Psoas muscle (tissue), 8 donors: ENCODE measurements at places on chromosomes 11 and 22. TPM values are rescaled to one million over a fixed set of nuclear protein-coding genes. Genes with fewer than 3 reads are reported as not detected.

DNA sequence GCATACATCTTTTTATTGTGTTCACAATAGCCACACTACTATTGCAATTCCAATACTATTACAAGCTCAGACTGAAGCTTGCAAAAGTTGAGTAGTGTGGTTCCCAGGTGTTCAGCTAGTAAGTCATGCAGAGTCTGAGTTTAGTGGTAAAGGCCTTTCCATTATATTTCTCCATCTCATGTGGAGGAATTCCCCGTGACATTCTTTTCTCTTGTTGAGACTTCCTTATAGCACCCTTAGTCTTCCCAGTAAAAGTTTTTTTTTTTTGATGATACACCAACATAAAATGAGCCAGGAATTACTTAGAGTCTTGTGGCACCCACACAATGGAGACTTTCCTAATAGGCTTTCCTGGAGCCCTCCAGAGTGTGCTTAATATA is 110.8 kb downstream of the UVRAG start:
- H3K27ac ChIP-seq, result no peak overlapping the region
- H3K27me3 ChIP-seq, result no peaks in the 10 kb centered on the region
- peaks cover 9% of the 10 kb centered on the region for H3K4me1 ChIP-seq
- H3K36me3 ChIP-seq, result no peaks in the 10 kb centered on the region
- no peak overlapping the region for H3K4me3 ChIP-seq
- no peak for DNase-seq

GRCh38 chr11:102120437-102120973 is 10.3 kb downstream of the YAP1 start:
- no peak for DNase-seq
- peak overlapping the region; percentile 61 for H3K27ac ChIP-seq
- no peaks in the 10 kb centered on the region for H3K27me3 ChIP-seq
- H3K36me3 ChIP-seq, result no peaks in the 10 kb centered on the region

GRCh38 chr22:22558972-22559603 is at the start of gene PRAME:
PRAME (minus strand) TSS chr22:22559265; CDS start chr22:22556832, 2,433 bp downstream.
- H3K36me3 ChIP-seq, result no peaks in the 10 kb centered on the region
- peaks cover 1% of the 10 kb centered on the region for H3K27me3 ChIP-seq
- H3K4me3 ChIP-seq, result no peak within 1 kb of the TSS
- H3K27ac ChIP-seq, result no peak within 1 kb of the TSS
- peak; percentile 26 for DNase-seq

DNA sequence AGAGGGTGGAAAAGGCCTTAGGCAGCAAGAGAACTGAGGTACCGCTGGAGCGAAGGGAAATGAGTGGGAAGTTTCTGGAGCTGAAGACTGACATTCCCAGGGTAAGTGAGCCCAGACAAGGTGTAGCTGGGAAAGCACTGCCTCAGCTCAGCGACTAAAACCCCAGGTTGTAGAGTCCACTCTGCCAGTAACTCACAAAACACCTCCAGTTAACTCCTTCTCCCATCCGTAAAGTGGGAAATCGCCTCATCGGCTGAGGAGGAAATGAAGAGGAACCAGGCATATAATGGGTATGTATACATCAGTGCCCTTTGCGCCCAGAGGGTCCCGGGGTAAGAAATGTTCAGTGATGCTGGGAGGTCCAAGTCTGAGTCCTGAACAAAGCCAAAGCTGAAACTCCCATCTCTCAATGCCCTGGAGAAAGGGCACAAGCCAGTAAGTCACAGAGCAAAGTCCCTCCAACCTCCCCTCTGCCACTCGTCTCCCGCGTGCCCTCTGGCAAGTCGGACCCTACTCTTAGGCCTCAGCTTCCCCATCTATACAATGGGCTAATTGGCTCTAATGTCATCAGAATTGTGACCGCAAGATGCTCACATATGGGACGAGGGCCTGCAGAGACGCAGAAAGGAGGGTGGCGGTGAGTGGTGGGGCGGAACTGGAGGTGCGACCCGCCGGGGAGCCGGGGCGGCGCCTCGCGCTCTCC is 588 bp downstream of the VPS37C start:
- DNase-seq, result no peak
- H3K36me3 ChIP-seq, result no peaks in the 10 kb centered on the region
- peaks cover 35% of the 10 kb centered on the region for H3K4me1 ChIP-seq

DNA sequence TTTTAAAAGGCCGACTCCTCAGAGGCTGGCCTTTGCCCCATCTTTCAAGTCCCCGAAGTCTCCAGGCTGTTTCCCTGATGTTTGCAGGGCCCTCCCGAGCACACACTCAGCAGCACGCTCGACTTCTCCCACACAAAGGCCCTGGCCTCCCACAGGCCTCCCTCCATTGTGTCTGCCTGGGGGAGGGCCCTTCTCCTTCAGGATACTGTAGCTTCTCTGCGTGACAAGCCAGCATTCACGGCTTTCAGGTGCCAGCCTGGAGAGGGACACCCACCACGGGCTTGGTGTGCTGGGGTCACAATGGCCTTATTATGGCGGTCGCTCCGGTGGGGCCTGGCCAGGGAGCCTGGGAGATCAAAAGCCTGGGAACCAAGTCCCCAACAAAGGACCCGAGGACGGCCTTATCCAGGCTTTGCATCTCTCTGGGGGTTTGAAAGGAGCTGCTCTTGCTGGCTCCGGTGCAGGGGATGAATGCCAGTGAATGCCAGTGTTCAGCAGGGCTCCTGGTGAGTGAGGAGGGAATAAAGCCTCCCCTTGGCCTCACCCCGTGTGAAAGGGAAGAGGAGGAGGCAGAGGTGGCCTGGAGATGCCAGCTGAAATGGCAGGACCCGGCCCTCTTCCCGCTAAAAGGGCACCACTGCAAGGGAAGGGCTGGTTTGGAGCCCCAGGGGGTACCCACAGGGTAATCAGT is 55.0 kb downstream of the TRAF6 start:
- DNase-seq, result no peak
- H3K27me3 ChIP-seq, result no peaks in the 10 kb centered on the region
- H3K4me1 ChIP-seq, result peaks cover 17% of the 10 kb centered on the region
- no peak overlapping the region for H3K4me3 ChIP-seq
- peak overlapping the region; percentile 64 for H3K27ac ChIP-seq

The GRAP2 gene
- 0.44 TPM for total RNA-seq

The RTN4R gene
- total RNA-seq, result 2.4 TPM
